ENCODE measurements at places on chromosomes 5 and 9.
A peak's percentile ranks its signal among the peaks of the same experiment; 100 is the strongest.

GRCh38 chr5:147384346-147385193, 125.3 kb downstream of the DPYSL3 start:
- DNase-seq: no peak

DNA sequence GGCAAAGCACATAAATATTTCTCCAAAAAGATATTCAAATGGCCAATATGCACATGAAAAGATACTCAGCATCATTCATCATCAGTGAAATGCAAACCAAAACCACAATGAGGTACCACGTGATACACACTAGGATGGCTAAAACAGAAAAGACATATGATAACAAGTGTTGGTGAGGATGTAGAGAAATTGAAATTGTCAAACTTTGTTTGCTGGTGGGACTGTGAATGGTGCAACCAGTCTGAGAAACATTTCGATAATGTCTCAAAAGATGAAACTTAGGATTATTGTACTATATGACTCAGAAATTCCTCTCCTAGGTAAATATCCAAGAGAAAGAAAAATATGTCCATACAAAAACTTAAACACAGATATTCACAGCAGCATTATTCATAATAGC, 8.6 kb upstream of the LHFPL2 start:
- DNase-seq: no peak

DNA sequence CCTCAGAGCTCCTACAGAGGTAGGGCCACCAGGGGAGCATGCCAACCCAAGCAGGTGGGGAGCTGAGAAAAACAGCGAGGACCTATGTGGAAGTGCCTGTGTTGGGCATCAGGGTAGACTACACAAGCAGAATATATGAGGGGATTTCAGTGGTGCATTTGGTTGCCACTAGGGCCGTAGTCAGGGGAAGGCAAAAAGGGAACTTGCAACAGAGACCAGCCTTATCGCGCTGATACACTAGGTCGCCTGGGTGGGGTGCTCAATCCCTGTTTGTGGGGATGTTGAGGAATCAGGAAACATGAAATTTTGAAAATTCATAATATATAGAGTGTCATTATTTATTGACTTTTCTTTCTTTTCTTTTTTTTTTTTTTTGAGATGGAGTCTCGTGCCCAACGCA, 370.9 kb upstream of the PRR16 start:
- DNase-seq: no peak

DNA sequence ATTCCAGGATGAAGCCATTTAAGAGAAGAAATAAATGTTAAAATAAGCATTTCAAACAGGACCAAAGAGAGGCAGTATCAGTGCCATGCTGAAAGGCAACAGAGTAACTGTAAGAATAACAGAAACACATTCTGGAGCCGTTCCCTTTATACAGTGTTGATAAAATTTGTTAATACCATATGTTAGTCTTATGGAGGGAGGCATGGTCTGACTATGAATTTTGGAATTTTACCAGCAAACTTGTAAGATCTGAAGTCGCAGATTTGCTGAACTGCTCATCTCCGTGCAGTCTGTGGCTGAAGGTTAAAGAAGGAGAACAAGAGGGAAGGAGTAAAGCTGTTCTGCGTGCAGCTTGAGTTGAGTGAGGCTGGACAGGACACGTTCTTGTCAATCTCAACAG, 508.4 kb downstream of the NFIB start:
- DNase-seq: no peak

DNA sequence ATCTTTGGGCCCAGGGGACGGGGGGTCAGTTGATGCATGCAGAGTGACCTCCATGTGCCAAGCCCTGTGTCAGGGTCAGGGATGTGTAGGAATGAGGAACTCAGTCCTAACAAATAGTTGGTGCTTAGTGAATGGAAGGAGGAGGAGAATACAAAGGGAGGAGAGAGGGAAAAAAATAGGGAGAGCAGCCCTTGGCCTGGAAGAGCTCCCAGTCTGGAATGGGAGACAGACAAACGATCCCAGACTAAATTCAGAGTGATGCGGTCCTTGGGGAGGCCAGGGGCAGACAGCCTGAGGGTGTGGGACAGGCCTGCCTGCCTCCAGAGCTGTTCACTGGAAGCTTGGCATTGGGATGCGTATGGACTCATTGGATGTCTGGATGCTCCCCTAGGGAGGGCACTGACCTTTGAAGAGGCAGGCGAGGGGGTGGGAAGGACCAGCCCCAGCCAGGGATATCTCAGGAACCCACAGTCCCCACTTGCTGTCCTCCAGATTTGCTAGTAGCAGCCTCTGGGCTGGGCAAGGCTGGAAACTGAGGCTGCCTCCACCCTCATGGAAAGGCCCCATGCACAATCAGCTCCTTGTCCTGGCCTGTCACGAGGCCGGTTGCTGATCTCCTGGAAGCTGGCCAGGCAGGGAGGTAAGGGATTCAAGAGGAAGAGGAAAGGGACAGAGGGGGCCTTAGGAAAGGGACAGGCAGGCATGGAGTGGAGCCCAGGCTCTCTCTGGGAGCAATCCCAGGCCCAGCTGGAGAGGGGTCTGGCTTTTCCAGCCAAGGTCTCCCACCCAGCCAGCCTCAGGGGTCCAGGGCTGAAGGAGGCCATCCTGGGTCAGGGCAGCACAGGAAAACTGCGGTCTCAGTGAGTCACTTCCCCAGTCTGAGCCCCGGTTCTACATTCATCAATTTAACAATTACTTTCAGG, 69.0 kb upstream of the GGTA1 start:
- no peak for DNase-seq

- no peak for DNase-seq
Measured at GRCh38 chr9:26723486-26723885, 169.1 kb downstream of the CAAP1 start.

GRCh38 chr9:113388833-113389232, 12.0 kb upstream of the HDHD3 start:
- no peak for DNase-seq

DNA sequence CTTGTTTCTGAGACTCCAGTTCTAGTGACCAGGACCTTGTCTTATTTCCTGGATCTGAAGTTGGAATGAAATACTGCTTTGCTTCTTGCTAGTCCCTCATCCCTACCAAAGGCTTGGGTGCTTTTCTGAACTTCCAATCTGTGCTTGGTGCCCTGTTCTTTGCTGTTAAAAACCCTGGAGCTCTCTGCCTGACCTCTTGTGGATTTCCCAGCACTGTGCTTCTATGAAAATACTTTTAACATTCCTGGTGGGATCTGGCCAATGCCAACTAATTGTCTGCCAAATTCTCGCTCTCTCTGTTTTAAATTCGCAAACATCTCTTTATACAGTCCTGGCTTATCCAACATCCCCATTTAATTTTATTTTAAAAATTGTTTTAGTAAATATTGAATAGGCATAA, 26.7 kb upstream of the CSNK1G3 start:
- no peak for DNase-seq

- DNase-seq: no peak
Measured at GRCh38 chr5:73856997-73857396, 231.0 kb downstream of the ARHGEF28 start.

GRCh38 chr5:95669540-95669939, 13.3 kb downstream of the SPATA9 start:
- no peak for DNase-seq

DNA sequence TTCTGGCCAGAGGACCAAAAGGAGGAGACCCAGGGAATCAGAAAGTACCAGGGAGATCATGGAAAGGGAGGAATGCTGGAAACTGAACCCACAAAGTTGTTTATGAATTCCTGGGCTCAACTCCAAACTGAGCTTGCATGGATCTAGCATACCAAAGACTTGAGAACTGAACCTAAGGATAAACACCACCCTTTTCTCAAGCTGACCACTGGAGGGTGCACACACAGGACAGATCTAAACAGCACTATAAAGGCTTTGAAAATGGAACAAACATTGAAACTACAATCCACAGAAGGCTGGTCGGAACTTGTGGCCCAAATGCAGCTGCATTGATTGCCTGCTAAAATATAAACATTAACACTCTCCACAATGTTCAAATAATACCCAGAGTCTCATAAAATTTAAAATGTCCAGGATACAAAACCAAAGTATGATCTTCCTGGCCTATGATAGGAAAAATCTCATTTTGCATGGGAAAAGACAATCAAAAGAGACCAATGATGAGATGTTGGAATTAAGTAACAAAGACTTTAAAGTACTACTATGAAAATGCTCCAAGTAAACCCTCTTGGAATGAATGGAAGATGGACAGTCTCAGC, 15.6 kb upstream of the IRF1 start:
- no peak for DNase-seq

DNA sequence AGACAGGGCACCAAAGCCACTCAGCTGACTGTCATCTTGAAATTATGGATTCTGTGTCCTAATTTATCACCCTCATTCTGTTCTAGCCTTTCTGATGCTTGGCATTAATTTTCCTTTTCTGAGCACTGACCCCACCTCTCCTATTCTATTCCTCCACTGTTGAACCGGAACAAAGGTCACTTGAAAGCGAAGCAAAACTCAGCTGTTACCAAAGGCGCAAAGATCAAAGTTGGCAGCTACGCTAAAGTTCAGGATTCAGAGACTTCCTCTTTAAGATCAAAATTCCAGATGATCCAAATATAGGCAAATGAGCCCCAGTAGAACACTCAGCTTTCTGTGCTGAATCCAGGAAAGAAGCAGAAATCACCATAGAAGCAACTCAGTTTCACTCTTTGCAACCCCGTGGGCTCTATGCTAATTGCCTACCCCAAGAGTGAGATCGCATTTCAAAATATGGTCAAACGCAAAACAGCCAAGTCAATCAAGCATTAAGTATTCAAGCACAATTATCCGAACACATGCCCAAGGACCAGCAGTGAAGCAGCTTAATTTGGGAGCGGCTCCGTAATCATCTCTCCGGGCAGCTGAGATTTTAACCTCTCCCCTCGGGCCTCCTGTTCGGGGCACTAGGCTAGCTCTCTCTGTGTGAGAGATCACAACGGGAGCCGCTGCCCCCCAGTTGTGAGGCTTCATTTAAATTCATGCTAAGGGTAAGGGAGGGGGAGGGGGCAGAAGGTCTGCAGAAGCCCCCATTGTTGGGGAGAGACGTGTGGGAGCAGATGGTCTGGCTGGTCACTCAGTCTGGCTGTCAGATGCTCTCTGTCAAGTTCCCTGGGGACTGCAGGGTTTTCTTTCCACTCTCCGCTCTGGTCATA, 288.6 kb downstream of the ELAVL2 start:
- no peak for DNase-seq

GRCh38 chr5:119360905-119361593, 5.2 kb downstream of the TNFAIP8 start:
- no peak for DNase-seq

- DNase-seq: peak; percentile 57
Measured at GRCh38 chr9:38620483-38621433, at the start of gene ANKRD18A. Gene ANKRD18A (minus strand): TSS chr9:38620596. CDS start chr9:38620285, 311 bp downstream.

GRCh38 chr5:162852134-162852533, 585.3 kb upstream of the CCNG1 start:
- no peak for DNase-seq

DNA sequence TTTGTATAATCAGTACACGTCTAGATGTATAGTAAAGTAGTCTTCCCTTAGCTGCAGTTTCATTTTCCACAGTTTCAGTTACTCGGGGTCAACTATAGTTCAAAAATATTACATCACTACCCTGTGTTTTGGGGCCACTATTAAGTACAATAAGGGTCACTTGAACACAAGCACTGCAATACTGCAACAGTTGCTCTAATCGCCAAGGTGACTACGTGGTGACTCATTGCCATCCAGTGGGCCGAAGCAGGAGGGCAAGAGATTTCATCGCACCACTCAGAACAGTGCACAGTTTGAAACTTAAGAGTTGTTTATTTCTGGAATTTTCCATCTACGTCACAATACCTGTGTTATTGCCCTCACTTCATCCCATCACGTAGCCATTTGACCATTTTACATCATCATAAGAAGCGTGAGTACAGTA, at the start of gene ARL14EPL:
ARL14EPL (plus strand) TSS at position 379 of the 424 bp plus-strand sequence. CDS start 18,994 bp downstream, outside the sequence.
- DNase-seq: no peak

DNA sequence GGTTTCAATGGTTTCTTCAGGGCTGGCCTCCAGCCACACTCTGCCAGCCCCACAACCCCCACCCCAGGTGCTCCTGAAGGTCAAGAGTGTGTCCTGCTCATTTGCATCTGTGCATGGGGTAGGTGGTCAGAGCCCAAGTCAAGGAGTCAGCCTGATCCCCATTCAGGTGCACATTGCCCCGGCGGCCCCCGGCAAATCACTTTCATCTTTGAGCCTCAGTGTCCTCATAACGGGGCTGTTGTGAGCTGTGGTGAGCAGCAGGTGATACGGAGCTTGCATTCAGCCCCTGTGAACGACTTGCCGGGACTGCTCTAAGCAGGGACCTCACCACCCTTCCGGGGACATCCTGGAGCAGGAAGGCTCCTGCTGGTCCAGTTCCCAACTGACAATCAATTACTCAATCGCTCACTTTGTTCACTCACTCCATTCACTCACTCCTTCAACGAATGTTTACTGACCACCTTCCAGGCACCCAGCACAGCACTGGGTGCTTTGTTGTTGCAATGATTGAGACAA, 93.2 kb upstream of the CPEB4 start:
- DNase-seq: no peak

DNA sequence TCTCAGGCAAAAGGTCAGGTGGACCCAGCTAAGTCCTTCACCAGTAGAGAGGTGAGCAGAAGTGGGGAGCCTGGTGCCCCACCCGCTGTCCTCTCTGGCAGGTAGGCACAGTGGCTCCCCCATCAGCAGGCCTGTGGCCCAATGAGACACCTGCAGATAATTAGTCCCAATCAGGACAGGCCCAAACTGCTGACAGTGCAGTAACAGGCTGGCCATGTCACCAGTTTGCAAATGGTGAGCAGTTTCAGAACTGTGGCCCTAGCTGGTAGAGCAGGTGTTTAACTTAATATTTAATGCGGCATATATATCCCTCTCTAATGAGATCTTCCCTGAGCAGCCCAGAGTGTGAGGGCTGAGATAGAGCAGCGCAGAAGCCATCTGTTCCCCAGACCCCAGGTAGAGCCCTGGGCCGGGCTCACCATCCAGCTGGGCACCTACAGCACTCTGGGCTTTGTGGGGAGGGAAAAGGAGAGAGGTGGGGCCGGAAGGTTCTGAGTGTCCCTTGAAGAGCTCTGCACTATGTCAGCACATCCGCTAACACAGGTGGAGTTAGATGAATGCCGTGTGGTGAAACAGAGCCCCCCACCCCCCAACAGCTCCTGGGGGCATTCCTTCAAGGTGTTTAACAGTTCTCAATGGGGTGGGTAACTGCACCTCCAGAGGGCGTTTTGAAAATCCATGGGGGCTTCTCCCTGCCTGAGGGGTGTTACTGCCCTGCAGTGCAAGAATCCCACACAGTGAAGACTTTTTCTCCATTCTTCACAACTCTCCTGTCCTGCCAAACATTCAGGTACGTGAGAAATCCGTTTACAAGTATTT, 120.5 kb downstream of the PAX5 start:
- DNase-seq: no peak

DNA sequence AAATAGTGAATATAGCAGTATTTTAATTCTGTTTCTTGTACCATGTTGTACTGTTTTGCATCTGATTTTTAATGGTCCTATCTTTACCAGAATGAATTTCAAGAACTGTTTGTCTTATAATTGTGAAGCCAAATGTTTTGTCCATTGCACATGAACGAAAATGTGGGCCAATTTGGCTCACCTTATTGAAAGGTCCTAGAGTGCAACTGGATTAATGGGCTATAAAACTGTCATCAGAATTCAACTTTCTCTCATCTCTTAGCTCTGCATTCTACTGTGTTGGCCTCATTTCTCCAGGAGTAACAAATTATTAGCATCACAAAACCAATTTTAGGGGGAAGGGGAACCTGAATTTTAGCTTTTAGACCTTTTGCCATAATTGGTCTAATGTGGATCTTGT, 179.4 kb upstream of the NUDT12 start:
- DNase-seq: no peak
